CD4-positive, alpha-beta T cell treated with Interleukin-21 for 1 hour (primary cell): ENCODE measurements at places on chromosomes 13 and 19.

DNA sequence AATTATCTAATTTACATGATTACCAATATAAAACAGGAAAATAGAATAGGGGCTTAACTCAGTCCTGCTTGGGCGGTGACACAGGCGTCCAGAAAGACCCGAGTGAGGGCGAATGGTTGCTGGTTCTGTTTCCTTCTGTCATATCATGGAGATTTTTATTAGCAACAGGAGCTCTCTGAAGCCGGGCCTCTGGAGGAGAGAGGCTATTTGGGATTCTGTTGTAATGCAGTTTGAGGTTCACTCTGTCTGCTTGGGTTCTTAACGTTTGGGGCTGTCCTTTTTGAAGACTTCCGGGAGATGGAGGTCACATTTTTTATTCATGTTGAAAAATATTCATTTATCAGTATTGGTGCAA is 115.7 kb upstream of the ZNF536 start:
- no peak for DNase-seq

- no peak for DNase-seq
Observed at GRCh38 chr19:46080561-46080960, 39.8 kb upstream of the IGFL4 start.

DNA sequence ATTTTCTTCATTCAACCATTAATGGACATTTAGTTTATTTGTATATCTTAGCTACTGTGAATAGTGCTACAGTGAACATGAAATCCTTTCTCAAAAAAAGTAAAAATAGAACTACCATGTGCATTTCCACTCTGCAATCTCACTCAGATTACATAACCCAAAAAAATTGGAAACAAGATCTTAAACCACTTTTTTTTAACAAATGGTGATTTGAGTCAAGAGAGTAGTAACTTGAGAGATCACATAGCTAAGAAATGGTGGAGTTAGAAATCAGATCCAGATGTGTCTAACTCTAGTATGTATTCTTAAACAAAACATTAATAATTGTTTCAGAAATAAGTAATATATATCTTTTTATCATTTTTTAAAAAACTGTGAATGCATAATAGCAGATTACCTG is 318.3 kb upstream of the SGCG start:
- no peak for DNase-seq

DNA sequence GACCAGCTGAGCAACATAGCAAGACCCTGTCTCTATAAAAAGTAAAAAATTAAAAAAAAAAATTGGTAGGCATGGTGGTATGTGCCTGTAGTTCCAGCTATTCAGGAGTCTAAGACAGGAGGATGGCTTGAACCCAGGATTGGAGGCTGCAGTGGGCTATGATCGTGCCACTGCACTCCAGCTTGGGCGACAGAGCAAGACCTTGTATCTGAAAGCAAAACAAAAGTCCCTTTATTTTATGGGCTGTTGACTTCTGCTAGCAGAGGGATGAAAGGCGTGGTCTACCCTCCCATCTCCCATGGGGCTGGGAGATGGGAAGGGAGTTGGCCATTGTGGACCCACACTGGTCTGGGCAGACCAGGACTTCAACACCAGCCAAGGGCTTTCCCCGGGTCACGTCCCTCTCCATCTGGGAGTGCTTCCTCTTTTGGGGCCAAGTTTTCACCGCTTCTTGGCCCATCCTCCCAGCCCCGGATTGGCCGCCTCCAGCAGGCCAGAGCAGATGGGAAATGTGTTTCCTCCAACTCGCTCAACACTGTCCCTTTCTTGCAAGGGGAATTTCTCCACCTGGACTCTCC is 2.2 kb upstream of the TNFSF9 start:
- no peak for DNase-seq

GRCh38 chr13:102693250-102693649 is 1.6 kb downstream of the METTL21C start:
- DNase-seq = no peak

- DNase-seq = peak; percentile 44
Observed at GRCh38 chr13:25037057-25037813, 58.7 kb upstream of the PABPC3 start.

- DNase-seq = no peak
Observed at GRCh38 chr19:35459414-35460082, 11.5 kb downstream of the FFAR2 start.

DNA sequence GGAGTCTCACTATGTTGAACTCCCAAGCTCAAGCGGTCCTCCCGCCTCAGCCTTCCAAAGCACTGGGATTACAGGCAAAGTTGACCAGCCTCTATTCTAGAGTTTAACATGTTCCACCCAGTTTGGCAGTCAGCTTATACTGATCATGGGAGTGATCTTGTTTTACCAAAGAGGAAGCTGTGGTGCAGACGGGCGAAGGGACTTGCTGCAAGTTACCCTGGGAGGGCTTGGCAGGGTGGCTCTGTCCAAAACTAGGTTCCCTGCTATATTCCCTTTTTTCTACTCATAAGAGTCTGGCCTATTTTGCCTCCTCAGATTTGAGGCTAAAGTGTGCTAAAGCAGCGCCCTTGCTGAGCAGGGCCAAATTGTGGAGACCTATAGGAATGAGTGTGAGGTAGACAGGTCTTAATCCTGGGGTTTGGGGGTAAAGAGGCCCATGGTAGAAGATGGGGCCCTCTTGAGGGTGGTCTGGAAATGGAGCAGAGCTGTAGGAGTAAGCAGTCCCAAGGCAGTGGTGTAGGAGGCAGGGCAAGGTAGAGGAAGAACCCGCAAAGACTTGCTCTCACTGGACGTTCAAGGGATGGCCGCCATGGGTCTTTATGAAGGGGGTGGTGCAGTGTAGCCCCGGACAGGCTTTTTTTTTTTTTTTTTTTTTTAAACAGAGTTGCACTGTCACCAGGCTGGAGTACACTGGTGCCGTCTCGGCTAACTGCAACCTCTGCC is 3.3 kb downstream of the RPS19 start:
- no peak for DNase-seq

- no peak for DNase-seq
Observed at GRCh38 chr19:51664997-51665396, 18.4 kb upstream of the SIGLEC14 start.

GRCh38 chr19:56476651-56477428 is at the start of gene ZNF667:
TSS of gene ZNF667 (minus strand) at chr19:56477345. CDS start at chr19:56462370, 14,975 bp downstream.
- DNase-seq = peak; percentile 28
